Kidney epithelial cell (primary cell): ENCODE measurements at places on chromosomes 3 and 15. TPM values are rescaled to one million over a fixed set of nuclear protein-coding genes. Genes with fewer than 3 reads are reported as not detected.

DNA sequence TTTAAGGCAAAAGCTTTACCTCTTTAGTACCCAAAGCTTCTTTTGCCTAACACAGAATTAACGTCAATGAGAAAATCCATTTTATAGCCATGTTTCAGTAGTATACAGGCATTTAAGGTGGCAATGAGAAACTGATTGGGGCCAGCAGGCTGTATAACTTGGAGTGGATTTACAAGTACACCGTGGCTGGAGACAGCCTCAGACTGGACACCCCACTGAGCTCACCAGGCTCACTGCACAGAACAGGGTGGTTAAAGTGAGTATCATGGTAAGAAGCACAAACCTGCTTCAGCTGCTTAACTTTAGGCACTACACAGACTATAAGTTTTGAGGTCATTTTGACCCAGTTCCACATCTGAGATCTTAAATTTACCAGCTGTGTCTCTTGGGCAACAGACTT is 8.9 kb downstream of the CPOX start:
- DNase-seq, result no peak

GRCh38 chr15:38144921-38145320 is 107.7 kb upstream of the SPRED1 start:
- no peak for DNase-seq

GRCh38 chr15:77352887-77353286 is 67.0 kb downstream of the PEAK1 start:
- no peak for DNase-seq

DNA sequence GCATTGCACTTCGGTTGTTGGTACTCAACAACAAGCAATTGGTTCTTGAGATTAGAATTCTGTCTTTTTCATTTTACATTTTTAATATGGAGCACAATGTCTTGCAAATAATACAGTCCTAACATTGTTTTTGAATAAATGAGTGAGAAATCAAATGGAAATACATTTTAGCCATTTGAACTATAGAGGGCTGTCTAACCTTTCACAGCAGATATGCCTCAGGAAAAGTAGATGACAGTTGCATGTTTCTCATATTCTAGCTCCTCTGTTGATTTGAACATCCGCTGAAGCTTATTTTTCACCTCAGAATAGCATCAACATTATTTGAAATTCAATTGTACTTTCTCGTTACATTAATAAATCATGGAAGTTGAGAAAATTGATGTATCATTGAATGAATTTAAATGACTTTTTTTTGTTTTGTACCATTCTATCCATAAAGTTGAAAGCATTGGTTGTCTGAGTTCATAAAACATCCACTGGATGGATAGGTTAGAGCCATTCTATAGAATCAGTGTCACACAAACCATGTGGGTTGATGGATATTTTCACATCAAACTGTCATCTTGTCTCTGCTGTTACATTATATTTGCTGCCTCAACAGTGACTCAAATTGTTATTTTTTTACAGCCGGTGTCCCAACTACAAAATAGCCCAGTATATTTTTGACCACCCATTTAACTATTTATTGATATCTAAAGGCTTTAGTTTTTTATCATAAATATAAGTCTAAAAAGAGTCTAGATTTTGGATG is 928.3 kb downstream of the NSUN3 start:
- no peak for DNase-seq

GRCh38 chr3:175193815-175194518 is 334.8 kb downstream of the NAALADL2 start:
- DNase-seq, result peak; percentile 14

DNA sequence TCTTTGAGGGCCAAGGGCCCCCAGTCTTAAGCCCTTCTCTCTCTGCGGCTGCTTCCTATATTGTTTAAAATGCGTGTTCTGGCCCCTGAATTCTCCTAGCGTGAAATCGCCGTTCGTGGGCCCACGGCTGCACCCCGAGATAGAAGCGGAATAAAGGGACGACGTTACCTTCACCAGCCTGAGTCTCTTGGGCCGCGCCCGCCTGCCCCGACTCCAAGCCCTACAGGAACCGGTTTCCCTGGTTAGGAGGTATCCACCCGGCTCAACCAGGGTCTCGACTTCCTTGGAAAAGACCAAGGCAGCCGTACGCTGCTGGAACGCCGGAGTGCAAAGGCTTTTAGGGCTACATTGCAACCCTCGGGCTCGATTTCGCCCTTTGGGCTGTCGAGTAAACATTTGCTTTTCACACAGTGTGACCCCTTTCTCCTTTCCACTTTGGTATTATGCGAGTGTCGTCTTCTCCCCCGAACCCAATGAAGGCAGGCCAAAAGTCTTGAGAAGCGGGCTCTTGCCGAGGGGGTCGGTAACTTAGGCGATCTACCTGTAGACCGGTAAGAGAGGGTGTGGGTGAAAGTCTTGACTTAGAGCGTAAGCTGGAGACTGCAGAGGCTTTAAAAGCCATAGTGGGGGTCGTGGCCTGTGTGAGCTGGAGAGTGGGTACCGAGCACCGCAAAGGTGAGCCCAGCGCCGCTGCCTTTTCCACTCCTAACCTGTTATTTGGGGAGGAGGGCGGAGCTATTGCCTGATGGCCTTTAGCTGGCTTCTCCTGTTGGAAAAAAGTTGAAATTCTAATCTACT is 2.0 kb downstream of the TRIM71 start:
- DNase-seq, result no peak

DNA sequence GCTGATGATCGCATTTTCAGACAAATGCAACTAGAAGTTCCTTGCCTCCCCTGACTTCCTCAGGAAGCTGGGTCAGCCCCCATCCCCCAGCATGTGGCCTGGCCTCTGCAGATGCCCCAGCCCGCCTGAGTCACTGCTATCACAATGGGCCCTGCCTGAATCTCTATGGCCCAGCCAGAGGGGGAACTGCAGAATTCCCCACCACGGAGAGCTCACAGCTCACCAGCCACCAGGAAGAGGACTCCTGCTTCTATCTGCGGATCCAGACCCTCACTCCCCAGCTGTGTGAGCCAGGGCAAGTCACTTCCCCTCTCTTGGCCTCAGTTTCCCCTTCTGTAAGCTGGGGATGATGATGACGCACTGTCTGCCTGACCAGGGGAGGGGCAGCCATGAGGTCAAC is 6.9 kb downstream of the PLXND1 start:
- peak; percentile 64 for DNase-seq

GRCh38 chr15:39171944-39172368 is 408.9 kb upstream of the THBS1 start:
- peak; percentile 92 for DNase-seq

Gene RABL3
- 12.4 and 16.6 TPM in 2 replicates for total RNA-seq

- no peak for DNase-seq
Measured at GRCh38 chr15:57631386-57632110, 39.8 kb downstream of the MYZAP start.

- no peak for DNase-seq
Measured at GRCh38 chr3:140078343-140078742, 143.4 kb downstream of the CLSTN2 start.

Gene EFCC1
- total RNA-seq, result 0.14 TPM in 1 of 2 replicates, not detected in the other

GRCh38 chr3:141411251-141411771 is 43.0 kb downstream of the ZBTB38 start:
- no peak for DNase-seq

- peak; percentile 7 for DNase-seq
Measured at GRCh38 chr3:149085828-149086231, 503 bp downstream of the HLTF start.
